ENCODE measurements at places on chromosomes 6 and 20.
A peak's percentile ranks its signal among the peaks of the same experiment; 100 is the strongest.

GRCh38 chr6:159042003-159042825 is 2.6 kb downstream of the TAGAP start:
- peak; percentile 58 for DNase-seq

GRCh38 chr6:110400208-110400607 is 15.2 kb downstream of the DDO start:
- DNase-seq, result no peak

- no peak for DNase-seq
Observed at GRCh38 chr6:122654012-122654411, 43.8 kb downstream of the PKIB start.

- DNase-seq, result no peak
Observed at GRCh38 chr6:163789199-163789810, 374.8 kb downstream of the QKI start.
